ENCODE measurements at places on chromosomes 4 and X.

DNA sequence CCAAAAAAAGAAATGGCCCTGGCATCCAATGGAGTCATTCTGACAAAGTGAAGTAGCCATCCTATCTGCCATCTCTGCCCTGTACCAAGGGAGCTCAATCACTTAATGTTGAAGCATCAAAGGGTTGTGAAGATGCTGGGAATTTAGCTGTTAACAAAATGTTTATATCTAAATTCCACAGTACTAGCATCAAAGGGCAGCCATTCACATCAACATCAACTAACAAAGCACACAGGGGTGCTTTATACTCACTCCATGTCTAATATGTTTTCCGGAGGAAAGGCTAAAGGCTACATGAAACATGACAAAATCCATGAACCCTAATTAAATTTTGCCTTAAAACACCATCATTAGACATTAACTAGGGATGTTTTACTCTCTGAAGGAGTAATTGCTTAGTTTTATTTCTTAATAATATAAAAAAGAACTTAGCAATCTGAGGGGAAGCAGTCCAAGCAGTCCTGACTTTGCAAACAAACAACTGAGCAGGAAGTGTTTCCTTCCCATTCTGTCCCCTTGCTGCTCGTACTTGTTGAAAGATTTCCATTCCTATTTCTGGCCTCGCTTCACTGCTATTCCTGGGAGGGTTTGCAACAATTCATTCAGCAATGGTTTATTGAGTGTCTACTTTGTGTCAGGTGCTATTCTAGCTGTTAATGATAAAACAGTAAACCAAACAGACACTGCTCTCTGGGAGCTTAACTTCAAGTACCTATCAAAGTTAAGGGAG lies 208.6 kb upstream of the SLC7A11 start:
- DNase-seq = no peak

- no peak for DNase-seq
Observed at GRCh38 chr4:163556177-163556576, 61.7 kb downstream of the TMA16 start.

DNA sequence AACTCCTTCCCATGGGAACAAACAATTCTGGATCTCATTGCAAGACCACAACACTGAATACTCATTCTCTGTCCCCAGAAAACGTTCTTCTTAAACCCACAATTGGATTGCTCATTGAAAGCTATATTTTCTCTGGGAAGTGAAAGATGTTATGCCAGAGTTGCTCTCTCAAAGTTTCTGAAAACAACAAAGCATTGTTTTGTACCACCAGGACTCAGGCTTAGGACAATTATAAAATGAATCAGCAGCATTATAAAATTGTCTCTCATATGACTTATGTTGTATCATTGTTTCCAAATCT lies 26.5 kb downstream of the TFDP3 start:
- no peak for DNase-seq

- no peak for DNase-seq
Observed at GRCh38 chrX:20001588-20001987, 10.7 kb upstream of the BCLAF3 start.

GRCh38 chrX:153474718-153475117 lies 4.3 kb upstream of the HAUS7 start:
- peak; percentile 33 for DNase-seq

DNA sequence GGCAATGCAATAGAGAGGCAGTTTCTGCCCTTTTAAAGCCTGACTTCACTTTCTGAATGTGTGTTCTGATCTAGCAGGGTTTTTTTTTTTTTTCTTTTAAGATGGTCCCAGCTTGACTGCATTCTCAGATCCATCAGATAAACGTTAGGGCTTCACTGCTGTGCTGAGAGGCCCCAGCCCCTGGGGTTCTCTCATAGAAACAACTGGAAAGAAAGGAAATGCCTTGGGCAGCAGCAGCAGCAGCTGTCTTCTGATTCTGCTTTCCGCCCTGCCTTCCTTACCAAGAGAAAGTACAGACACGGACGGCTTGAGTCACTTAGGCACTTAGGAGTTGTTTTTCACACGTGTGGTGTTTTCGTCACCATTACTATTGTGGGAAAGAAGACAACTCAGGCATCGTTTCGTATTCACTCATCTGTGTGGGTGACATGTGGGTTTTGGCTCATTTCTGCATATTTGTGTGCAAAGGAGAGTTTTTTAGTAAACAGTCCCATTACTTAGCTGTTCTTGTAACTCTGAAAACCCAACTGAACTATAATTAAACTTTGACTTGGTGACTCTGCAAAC lies 172.0 kb downstream of the PTTG2 start:
- peak; percentile 53 for DNase-seq

- no peak for DNase-seq
Observed at GRCh38 chr4:145804116-145804515, 124.2 kb downstream of the C4orf51 start.

DNA sequence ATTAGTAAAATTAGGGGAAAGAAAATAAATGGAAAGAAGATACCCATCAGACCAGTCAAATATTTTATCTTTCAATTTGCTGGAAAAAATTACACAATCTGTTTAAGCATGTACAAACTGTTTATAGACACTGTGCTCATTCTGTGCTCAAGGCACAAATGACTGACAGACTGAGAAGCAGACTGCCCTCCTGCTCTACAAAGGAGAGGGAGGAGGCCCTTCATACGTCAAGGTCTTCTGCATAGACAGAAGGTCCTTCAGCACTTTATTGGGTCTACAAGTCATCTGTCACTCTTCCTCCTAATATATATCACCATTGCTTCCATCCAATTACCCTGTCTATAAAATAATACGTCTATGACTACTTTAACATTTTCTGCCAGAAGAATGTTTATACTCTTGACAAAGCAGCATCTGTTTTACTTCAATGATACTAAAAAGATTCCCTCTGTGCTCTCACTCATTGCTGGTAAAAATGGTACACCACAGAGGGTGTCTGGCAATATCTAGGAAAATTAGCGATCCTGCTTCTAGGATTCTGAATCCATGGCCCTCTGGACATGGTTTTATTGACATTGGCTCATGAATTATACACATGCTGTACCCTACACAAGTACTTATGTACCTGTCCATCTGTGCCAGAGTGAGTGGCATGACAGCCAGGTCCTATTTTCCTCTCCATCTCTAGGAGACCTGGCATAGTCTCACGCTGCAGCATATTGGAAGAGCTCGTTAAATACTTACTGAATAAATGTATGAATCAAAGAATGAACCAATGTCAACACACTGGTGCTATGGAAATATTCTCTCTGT lies 11.3 kb downstream of the SLC10A6 start:
- no peak for DNase-seq

- DNase-seq = no peak
Observed at GRCh38 chr4:110620322-110620690, 2.6 kb downstream of the PITX2 start.

DNA sequence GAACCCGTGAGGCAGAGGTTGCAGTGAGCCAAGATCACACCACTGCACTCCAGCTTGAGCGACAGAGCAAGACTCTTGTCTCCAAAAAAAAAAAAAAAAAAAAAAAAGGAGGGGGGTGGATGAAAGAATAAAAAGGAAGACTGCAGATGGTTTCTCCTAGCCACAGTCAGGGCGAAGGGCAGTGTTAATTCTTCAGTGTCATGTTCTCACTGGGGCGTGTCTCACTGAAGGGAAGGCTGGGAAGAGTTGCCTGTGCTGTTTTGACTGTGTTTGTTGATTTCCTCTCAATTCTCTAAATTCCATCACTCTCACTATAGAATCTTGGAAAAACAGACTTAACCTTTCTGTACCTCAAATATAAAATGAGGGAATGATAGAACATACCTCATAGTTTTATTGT lies 71.6 kb upstream of the DHX15 start:
- no peak for DNase-seq

DNA sequence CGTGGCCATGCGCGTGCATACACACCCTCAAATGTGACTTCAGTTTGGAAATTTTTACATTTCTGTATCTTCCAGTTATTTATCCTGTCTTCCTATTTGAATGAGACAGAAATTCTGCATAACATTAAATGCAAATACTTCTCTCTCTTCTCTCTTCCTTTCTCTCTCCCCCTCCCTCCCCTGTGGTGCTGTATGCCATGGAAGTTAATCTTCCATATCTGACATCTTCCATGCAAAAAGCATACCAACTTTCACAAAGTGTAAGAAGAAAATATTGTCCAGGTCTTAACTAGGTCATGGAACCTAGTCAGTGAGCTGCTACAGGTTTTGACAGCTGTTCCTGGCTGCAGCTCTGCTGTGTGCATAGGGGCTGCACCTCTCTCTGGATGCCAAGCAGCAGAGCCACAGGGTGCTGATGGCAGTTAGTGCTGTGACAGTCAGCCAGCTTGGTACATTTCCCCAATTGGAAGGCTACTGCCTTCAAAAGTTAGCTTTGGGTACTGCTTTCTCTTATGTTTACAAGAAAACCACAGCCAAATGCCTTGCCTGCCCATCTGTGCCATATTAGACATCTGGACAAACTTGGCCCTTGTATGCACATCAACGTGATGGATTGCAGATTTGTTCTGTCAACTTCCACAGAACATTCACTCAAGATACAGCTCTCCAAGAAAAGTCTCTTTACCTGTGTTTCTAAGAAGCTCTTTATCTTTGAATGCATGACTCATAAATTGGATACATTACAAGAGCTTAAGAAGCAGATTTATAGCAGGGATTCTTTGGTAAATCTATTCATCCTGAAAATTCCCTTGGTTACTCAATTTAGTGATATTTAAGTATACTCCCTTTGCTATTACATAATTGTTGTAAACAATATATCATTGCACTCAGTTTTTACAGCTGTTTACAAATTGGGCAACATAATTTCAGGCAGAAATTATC lies 623.8 kb downstream of the EPHA5 start:
- no peak for DNase-seq

- DNase-seq = no peak
Observed at GRCh38 chr4:105994061-105994460, 98.8 kb downstream of the NPNT start.

DNA sequence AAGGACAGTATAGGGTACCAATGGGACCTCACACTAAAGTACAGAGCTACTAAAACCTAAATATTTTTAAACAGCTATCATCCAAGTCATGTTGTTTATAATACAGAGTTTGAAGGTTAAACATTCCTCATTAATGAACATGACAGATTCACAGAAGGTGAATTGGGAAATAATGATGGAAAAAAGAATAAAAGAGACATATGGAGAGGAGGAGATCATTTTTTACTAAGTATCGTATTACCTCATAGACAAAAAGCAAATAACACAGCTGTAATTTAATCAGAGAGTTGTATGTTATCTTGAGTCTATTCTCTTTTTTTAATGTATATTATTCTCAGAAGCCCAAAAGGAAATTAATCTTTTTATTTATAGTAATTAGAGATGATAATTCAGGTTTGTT lies 7.9 kb downstream of the PLK4 start:
- no peak for DNase-seq

DNA sequence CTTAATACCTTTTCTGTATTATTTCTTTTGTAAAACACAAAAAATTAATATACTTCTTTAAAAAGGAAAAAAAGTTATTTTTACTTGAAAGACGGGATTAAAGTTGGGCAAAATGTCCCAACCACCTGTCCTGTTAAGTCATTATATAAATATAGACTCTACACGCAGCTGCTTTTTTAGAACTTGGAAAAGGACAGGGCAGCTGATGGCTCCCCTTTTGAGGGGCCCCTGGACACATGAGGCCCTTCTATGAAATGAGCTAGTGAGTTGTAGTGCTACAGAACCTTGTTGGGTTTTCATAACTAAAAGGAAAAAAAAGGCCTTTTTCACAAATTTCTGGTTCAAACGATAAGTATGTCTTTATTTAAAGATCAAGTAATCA lies 600 bp upstream of the BEX2 start:
- no peak for DNase-seq

- peak; percentile 18 for DNase-seq
Observed at GRCh38 chrX:123731258-123731986, 1.4 kb downstream of the THOC2 start.

GRCh38 chr4:150010525-150011126 lies 67.6 kb upstream of the DCLK2 start:
- DNase-seq = no peak

DNA sequence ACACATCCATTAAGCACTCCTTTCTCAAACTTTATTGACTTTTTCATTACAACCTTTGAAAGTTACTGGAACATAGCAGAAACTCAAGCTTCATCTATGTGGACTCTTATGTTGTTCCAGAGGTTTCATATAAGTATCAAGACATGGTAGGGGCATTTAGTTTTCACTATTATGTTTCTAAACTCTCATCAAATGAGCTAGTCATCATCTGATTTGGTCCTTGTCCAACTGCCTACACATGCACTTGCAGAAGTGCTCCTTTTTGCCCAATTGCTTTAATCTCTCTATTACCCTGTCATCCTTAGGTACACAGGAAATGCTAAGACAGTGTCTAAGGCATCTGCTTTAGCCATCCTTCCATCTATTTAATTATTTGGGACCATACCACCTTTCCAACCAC lies 42.2 kb upstream of the EPGN start:
- DNase-seq = no peak

GRCh38 chr4:9765091-9765490 lies 16.3 kb upstream of the DRD5 start:
- peak; percentile 22 for DNase-seq

DNA sequence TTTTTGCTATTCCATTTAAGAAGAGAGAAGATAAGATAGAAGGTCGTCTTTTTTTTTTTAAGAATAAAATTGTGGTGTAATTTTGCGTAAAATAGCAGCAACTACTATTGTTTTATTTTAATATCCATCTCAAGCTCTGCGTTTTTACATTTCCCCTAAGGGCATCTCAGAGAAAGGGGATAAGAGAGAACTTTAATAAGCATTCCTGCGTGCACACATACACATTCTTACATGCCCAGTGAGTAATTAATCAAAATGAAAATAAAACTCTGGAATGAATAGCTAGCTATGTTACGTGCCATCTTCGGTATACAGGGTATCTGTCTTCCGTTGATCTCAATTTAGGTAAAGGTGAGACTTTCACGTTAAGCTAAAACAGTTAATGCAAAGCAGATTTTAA lies 200.3 kb upstream of the TENM3 start:
- DNase-seq = no peak

DNA sequence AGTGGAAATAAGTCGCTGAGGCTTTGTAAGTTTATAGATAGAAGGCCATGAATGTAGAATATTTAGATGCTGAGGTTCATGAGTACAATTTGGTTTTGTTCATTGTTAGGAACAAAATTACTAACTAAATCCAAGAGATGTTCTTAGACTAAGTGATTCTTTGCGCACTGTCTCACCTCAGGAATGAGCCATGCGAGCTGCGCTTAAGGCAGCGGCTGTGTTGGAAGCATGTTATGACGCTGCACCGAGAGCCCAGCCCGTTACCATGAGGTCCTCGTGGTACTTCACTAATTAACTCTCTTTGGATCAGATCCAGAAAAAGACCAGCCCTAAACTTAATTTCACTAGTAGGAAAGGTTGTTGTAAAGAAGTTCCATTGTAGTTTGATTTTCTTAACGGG lies 166.2 kb downstream of the RAPGEF2 start:
- no peak for DNase-seq

All from stimulated activated CD4-positive, alpha-beta T cell treated with anti-CD3 and anti-CD28 coated beads, Interleukin-2, amount 100 ng/mL, for 24 hours (primary cell).